ENCODE measurements at places on chromosomes 7 and 10.

DNA sequence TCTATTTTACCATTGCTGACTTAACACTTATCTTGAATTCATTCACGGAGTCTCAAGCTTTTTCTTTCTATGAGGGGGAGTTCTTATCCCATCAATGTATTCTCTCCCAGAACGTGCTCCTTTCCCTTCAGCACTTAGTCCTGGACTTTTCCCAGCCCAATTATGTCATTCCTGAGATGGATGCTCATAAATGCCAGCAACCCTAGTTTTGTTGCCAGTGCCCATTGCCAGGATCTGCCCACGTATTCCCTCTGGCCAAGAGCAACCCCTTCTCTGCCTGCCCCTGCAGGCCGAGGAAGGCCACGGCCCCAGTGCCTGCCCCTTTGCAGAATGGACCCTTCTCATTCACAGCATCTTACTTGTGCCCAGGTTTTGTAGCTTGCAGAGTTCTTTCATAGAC, 67.4 kb upstream of the PPP1R3C start:
- DNase-seq, result no peak

- DNase-seq, result no peak
These were observed 27.9 kb downstream of the GTF2IRD1 start for GRCh38 chr7:74481458-74482196.

- DNase-seq, result no peak
These were observed 110.7 kb downstream of the CYTH3 start for GRCh38 chr7:6161463-6162330.

DNA sequence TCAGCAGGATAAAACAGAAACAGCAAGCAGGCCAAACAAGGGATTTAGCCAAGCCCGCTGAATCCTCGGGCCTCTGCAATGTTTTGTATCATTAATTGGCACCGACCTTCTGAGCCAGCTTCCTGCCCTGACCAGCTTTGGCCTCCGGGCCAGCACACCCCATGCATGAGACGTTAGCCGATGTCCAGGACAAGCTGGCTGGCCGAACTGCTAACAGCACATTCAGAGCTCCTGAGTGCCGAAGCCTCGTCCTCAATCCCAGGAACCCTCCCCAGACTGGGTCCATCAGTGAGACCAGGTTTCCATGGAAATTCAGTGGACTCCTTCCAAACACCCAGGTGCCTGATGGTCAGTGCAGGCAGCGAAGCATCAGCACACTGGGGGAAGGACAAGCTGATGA, 134.3 kb upstream of the PFKP start:
- DNase-seq, result no peak

GRCh38 chr10:87608756-87609155, 50.9 kb upstream of the PAPSS2 start:
- DNase-seq, result no peak

DNA sequence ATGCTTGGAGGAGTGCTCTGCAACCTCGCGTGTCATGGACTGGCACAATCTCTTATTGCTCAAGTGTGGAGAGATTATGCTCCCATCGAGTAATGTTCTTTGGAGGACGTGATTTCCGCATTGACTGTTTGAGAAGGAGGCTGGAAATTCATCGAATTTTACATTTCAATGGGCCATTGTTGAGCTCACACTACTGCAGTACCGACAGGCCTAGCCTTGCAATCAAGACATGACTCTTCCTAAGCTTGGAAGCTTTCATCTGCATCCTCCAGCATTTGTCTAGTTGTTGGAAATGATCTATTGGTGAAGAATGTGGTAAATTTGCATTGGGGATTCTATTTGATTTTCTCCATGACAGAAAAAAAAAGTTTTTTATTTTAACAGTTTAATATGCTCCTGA, 156.8 kb downstream of the FZD1 start:
- no peak for DNase-seq

GRCh38 chr10:79287973-79288723, 59.1 kb upstream of the PPIF start:
- no peak for DNase-seq

DNA sequence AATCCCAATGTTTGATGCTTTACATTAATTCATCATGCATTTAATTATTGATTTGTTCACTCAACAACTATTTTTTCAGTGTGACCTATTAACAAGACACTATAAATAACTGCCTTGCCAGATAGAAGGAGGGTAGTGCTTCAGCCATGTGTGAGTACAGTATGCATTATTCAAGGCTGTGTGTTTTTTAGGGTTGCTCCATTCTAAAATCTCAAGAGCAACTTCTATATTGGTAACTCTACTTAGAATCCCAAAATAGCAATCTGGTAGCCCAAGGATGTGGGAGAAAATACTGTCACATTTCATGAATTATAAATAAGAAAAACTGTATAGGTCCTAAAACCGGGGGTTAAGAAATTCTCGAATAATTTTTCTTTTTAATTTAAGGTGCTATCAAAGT, 69.9 kb downstream of the ENO4 start:
- DNase-seq, result no peak

DNA sequence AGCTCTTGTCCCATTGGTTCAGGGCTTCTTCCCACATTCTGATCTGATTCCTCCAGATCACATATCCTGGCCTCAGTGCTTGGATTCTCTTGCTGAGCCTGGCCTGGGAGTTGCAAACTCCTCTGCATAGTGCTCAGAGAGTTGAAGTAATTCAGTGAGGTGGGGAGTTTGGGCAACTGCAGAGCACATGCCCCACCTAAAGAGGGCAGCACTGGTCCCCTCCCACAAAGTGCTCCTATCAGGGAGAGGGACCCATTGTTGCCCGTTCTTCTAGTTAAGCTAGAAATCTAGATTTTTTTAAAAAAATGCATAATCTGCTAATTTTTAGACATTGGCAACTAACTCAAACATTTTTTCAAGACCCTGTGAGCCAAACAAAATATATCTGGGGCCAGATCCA, 45.1 kb downstream of the CHN2 start:
- DNase-seq, result no peak

DNA sequence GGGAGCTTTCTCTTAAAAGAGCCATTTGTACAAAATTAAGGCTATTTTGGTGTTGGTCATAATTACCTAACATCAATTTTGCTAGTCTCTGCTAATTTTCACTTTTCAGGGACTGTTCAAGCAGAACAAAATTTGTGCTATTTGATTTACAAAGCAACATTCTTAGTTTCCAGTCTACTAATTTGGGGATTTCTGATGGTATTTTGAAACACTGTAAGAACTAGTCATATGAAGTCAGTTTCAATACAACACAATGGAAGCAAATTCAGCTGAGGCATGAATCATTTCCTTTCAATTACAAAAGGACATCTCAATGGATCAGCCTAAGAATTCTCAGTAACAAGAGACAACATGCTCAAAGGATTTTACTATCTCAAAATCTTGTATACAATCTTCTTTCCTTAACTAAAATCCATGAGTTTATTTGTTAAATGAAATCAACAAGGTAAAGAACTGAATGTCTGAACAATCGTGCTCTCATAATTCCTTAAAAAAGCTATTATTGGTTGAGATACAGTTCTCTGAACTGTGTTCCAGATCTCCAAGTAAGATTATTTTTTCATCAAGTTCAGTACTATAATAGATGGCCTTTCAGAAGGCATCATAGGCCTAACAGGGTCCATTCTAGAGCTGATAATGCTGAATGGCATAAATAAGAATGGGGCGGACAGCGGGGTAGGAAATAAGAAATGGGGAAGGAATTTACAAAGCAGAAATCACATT, 144.6 kb downstream of the NRCAM start:
- no peak for DNase-seq

DNA sequence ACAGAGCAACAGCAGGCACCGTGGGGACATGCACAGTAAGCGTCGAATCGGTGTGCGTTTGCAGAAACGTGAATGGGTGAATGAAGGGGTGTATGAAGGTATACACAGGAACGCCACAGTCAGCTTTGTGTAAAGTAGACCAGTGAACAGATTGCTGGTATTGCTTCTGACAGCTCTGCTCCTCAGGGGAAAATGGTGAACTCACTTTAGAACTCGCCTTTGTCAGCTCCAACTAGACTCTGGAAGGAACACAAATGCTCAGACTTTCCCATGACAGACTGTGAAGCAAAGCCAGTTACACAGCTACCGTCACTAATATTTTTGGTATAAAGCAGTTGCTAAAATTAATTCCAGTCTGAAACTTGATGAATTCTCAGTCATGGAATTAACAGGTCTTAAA, 78.9 kb downstream of the CUX1 start:
- no peak for DNase-seq

GRCh38 chr10:108454224-108454623, 1289.7 kb upstream of the SORCS1 start:
- DNase-seq, result no peak

DNA sequence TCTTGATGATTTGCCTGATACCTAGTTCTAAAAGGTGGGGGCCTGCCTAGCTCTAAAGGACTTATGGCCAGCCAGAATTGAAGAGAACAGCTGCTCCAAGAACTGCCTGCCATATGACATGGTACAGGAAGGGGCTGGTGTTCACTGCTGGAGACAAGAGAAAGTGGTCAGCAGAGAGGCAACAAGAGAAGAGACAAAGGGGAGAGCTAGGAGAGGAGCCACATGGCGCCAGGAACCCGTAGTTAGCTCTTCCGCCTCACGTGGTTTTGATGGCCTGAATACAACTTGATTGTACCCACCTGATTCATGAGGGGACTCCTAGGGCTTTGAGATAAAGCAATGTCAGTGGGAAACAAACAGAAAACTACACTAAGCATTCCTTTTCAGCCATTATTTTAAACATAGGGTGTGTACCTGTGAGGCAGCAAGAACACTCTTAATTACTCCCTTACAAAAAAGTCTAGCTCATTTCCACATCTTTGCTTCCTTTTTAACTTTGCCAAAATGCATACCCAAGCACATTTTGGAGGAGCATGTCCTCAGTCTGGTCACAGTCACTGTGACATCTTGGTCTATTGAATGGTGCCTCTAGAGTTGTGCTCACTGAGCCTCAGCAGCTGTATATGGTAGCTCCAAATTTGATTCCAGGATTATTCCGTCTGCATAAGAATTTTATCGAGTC, 71.6 kb downstream of the CCDC71L start:
- no peak for DNase-seq

DNA sequence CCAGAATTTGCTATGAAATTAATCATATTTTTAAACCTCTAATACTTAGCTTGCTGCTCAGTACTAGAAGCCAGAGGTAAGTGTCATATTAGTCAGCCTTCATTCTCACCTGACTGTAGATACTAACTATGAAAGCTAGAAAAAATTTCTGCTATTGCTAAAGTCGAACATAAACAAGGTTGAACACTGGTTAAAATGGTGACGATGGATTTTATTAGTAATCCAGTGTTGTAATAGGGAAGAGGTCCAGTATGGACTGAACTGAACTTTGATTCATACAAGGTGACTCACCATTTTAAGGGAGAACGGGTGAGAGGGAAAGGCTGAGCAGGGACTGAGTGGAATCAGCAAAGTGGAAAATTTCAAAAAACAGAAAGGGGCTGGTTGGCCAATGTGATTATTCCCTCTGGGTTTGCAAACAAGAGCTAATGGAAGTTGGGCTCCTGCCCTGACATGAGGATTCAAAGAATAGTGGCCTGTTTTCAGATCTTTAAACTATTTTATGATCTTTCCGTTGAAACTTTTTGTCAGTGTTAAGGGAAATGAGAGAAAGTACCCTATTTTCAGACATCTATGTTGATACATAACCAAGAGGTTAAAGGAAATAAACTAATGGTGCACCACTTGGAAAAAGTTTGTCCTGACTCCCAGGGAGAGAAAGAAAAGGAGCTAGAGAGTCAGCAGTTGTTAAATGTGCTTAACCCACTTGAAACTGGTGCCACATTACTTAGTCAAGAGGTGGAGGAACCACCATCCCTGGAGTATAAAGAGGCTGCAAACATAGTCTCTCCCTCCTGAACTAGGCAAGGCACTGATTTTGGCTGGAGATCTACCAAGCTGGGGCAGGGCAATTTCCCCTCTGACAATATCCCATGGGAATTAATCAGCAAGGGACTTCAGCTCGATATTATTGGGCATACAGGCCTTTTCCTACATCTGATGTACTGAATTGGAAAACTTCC, 15.3 kb upstream of the AKR1C1 start:
- DNase-seq, result no peak

DNA sequence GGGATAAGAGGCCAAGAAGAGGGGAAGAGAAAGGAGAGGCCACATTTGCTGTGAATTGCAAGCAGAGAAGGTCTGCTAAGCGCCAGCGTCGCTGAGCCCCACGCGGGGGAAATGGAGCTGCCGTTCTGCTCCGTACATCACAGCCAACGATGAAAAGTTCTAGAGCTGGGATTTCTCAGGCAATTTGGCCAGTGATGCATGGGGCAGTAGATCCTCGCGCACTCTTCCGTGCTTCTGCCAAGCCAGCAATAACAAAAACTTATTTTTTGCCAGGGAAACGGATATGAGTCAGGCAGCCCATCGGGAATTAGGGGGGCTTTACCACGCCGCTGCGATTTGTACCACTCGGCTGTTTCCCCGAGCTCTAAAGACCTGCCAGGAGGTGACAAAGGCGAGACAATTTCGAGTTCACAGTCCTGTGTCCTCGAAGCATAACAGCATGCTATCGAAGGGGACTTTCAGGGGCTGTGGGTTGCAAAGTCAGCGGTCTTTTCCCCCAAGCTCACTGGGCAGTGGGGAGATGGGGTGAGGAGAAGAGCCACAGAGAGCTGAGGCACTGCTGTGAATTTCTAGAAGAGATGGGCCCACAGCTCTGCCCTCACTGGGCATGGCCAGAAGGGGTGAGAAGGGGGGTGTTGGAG, 30.0 kb upstream of the SLF2 start:
- no peak for DNase-seq

DNA sequence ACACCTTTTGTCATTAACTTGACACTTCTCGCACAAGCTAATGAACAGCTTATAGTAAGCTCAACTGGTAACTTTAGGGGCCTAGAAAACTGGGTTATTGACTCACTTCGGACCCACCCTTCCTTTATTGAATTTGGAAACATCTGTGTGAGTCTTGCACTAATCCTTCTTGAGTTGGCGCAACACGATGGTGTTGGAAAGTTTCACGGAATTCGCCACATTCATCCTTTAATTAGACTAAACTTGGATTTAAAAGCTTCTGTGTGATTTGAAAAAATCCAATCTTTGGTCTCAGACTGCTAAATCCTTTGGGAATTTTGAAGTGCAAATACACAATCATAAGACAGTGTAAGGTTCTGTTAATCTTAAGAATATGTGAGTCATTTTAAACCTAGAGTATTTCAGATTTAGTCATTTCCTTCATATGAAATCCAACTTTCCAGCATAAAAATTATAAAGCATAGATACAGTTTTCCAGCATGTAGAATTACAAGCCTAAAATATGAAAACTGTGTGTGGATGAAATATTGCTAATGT, 15.1 kb downstream of the FZD8 start:
- no peak for DNase-seq

GRCh38 chr10:52351914-52352330, 37.8 kb downstream of the DKK1 start:
- no peak for DNase-seq

DNA sequence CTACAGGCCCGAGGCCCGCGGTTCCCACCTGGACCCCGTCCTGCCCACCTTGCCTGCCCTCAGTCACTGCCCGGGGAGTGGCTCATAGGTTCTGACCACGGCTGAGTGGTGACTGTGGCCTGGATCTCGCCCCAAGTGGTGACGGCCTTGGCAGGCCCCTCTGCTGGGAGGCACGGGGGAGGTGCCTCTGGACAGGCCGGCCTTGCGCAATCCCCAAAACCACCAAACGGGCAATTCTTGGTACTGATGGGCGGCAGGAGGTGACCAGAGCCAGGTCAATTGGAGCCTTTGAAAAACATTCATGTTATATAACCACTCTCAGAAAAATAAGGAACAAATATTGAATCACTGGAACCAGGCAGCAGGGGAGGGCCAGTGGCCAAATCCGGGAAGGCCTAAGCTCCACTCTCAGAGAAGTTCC, 83.4 kb downstream of the PRKAG2 start:
- no peak for DNase-seq

Measured in esophagus squamous epithelium (tissue), 5 donors.